ENCODE measurements at places on chromosomes 13 and 19.

GRCh38 chr13:99214232-99214631 lies 13.6 kb downstream of the UBAC2 start:
- no peak for DNase-seq

DNA sequence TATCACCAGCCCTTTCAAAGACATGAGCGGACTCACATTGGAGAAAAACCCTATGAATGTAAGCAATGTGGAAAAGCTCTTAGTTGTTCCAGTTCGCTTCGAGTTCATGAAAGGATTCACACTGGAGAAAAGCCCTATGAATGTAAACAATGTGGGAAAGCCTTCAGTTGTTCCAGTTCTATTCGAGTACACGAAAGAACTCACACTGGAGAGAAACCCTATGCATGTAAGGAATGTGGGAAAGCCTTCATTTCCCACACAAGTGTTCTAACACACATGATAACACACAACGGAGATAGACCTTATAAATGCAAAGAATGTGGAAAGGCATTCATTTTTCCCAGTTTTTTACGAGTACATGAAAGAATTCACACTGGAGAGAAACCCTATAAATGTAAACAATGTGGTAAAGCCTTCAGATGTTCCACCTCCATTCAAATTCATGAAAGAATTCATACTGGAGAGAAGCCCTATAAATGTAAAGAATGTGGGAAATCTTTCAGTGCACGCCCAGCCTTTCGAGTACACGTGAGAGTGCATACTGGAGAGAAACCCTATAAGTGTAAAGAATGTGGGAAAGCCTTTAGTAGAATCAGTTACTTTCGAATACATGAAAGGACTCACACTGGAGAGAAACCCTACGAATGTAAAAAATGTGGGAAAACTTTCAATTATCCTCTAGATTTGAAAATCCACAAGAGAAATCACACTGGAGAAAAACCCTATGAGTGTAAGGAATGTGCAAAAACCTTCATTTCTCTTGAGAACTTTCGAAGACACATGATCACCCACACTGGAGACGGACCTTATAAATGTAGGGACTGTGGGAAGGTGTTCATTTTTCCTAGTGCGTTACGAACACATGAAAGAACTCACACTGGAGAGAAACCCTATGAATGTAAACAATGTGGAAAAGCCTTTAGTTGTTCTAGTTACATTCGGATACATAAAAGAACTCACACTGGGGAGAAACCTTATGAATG lies 17.6 kb downstream of the ZNF791 start:
- no peak for DNase-seq

DNA sequence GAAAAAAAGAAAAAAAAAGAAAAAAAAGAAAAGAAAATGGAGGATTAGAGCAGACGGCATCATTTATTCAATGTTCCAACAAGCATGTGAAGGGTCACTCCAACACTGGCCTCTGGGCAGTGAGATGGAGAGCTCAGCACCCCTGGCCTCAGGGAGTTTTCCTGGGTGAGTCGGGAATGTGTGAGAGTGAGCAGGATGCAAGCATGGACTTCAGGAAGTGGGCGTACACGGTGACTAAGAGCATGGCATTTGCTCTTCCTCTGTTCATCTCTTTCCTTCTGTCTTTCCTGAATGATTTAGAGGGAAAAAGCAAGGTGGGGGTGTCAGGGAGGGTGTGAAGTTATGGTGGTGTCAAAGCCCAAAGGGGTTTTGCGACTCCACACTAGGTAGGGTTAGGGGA lies 682 bp upstream of the CABP5 start:
- DNase-seq: no peak

DNA sequence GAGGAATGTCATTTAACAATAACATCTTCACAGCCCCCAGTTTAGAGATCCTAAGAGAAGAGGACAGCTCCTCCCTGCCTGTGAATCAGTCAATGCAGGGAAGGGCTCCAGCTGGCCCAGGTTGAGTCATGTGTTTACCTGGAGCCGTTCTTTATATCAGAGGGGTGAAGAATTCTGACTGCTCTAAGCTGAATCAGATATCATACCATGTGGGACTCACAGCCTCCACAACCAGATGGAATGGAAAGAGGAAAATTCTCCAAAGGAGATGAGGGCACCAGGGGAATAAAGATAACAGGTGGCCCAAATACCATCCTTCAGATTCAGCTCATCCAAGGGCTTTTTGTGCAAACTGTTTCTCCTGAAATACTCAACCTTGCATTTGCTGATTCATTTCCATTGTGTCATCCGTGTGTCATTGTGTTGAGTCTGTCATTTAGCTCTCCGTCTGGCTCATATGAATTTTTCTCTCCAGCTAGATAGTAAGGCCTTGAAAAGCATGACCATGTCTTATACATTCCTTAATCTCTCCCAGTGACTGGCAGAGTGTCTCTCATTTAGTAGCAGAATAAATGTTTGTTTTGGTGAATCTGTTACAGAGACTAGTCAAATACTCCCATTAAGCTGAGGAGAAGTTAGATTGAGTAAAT lies 217.9 kb downstream of the RFC3 start:
- DNase-seq: no peak

DNA sequence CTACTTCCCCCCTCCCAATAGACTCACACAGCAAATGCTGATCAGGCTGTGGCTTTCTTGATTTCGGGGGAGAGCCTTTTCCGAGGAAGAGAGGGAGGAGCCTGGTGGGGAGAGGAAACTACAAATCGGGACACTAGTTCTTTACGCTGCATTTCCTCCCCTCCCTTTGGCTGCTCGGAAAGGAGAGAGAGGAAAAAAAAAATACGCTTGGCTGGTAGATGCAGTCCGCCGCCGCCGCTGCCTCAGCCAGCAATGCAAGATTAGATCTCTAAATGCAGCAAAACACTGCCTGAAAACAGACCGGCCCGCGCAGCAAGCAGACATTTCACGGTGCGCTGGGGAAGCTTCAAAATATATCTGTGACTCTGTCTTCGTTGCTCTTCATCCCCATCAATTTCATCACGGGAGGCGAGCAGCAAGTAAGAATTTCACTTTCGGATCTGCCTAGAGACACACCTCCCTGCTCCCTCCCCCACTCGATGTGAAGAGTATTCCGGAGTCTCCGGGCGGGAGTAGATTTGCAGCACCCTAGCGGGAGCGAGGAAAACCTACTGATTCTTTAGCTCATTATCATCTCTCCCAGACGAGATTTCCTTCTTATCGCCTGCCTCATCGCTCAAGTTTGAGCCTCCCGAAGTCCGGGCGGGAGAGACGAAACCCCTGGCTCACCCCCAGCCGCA lies at the start of gene PCDH17:
Gene PCDH17 (plus strand): TSS at position 149 of the 680 bp plus-strand sequence. CDS start 803 bp downstream, outside the sequence.
- no peak for DNase-seq

- no peak for DNase-seq
These were observed 1.1 kb upstream of the GRTP1 start for GRCh38 chr13:113364901-113365582.

- no peak for DNase-seq
These were observed 57.3 kb upstream of the CEACAM8 start for GRCh38 chr19:42652021-42652420.

- no peak for DNase-seq
These were observed 1.5 kb downstream of the N4BP2L1 start for GRCh38 chr13:32426191-32426989.

DNA sequence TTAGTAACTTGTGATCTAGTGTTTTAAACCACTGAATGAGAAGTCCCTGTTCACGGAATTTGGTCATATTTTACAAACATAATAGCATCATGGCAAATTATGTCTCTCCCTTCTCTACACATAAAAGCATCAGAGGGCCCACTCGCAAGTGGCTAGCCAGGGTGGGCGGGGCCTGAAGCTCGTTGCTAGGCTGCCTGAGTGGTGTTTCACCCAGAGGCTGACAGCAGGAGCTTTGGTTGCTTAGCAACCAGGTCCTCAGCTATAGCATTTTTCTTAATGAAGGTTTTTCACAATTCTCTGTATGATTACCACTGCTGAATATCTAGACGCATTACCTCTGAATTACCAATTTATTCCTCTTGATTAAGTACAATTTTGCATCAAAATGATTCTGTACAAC lies 126.5 kb downstream of the NALCN start:
- peak; percentile 76 for DNase-seq

GRCh38 chr19:8261347-8261746 lies 46.8 kb downstream of the CD320 start:
- no peak for DNase-seq

DNA sequence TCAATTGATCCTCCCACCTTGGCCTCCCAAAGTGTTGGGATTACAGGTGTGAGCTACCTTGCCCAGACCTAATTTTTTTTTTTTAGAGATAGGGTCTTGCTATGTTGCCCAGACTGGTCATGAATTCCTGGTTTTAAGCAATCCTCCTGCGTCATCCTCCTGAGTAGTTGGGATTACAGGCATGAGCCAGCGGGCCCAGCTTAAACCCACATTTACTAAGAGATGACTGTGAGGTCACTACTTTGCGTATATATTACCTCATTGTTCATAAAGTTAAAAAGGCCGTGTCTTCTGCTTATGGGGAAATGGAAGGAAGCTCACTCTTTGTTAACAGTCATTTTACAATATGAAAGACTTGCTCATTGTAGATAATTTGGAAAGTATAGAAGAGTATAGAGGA lies 39.6 kb upstream of the C1QTNF9 start:
- DNase-seq: no peak

GRCh38 chr13:94679614-94680013 lies 32.7 kb downstream of the SOX21 start:
- no peak for DNase-seq

- no peak for DNase-seq
These were observed 259.0 kb downstream of the NALCN start for GRCh38 chr13:101157261-101157660.

- DNase-seq: no peak
These were observed 93.4 kb downstream of the KCTD12 start for GRCh38 chr13:76792731-76793347.

DNA sequence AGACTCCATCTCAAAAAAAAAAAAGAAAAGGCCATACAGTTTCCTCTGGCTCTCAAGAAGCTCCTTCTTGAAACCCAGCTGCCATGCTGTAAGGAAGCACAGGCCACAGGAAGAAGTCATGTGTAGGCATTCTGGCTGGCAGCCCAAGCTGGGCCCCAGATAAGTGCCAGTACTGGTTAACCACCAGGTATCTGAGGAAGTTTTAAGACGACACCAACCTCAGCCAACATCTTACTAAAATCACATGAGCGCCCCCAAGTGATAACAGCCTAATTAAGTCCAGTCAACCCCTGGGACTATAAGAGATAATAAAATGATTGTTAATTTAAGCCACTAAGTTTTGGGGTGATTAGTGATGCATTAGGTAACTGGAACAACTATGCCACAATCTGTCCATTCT lies 27.4 kb upstream of the AKT2 start:
- DNase-seq: no peak

GRCh38 chr13:72590091-72590740 lies 137.2 kb downstream of the MZT1 start:
- DNase-seq: no peak

DNA sequence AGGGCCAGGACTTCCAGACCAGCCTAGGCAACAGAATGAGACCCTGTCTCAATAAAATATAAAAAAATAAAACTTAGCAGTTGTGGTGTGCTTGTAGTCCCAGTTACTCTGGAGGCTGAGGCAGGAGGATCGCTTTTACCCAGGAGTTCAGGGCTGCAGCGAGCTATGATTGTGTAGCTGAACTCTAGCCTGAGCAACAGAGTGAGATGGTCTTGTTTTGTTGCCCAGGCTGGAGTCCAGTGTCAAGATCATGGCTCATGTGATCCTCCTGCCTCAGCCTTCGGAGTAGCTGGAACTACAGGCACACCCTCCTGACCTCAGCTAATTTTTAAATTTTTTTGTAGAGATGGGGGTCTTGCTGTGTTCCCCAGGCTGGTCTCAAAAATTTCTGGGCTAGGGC lies 4.3 kb upstream of the JUNB start:
- no peak for DNase-seq

- DNase-seq: no peak
These were observed 24.1 kb upstream of the WDFY2 start for GRCh38 chr13:51559946-51560735.

GRCh38 chr13:45875951-45876350 lies 24.4 kb upstream of the SIAH3 start:
- no peak for DNase-seq

DNA sequence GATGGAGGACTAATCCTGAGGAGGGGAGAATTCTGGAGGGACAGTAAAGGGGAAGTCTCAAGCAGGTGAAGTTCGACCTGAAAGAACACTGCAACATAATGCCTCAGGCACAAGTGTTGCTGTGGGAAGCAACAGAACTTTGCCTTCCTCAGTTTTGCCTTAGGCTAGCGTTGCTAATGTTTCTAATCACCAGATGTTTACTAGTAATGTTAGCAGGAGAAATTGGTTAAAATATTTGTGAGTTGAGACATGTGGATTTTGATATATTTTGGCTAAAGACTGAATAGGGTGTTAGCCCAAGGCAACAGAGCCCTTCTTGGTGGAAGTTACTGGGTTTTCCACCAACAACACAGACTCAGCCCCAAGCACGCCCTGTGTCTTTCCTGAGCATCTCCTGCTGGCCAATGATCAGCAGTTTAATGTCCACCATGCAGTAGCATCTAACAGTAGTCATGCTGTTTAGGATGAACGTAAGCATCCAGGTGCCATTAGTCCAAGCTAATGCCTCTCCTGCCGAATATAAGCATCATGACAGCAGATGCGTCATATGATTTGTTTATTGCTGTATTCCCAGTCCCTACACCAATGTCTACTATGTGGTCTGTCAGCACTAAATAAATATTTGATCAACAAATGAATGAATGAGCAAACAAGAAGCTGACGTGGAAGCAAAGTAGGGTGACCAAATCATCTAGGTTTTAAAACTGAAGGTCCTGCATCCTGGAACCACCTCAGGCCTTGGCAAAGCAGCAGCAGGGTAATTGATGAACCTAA lies 511.9 kb upstream of the HTR2A start:
- no peak for DNase-seq

GRCh38 chr13:60944016-60944415 lies 471.6 kb downstream of the PCDH20 start:
- DNase-seq: no peak
